Choroid plexus epithelial cell (primary cell): ENCODE measurements at places on chromosomes 7 and 10.
A peak's percentile ranks its signal among the peaks of the same experiment; 100 is the strongest.

DNA sequence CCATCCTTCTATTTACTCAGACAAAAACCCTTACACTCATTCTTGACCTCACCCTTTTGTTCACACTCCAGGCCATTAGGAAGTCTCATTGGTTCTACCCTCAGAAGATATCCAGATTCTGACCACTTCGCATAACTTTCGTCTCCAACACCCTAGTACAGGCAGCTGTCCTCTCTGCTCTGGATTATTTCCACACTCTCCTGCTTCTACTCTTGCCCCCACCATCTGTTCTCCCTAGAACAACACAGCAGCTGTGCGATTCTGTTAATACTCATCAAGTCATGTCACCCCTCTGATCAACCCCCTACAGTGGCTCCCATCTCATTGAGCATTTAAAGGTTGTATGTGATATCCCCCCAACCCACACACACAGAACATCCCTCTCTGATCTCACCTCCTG, 15.5 kb upstream of the TRIL start:
- no peak for DNase-seq

DNA sequence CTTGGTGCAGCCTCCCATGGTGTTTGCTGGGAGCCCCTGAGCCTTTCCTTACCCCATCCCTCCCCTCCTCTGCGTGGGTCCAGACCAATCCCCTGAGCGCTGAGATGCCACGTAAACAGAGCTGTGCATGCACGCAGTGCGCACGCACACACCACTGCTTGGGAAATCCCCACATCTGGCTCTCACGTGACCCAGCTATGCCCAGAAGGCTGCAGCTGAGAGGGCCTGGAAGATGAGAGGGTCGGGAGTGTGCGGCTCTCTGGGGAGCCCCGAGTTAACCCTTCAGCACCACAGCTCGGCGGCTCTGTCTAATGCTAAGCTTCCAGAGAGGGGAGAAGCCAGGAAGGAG, 177.2 kb downstream of the SH3PXD2A start:
- DNase-seq: peak; percentile 99

- peak; percentile 92 for DNase-seq
Observed at GRCh38 chr10:21927631-21928353, 75.7 kb downstream of the DNAJC1 start.

DNA sequence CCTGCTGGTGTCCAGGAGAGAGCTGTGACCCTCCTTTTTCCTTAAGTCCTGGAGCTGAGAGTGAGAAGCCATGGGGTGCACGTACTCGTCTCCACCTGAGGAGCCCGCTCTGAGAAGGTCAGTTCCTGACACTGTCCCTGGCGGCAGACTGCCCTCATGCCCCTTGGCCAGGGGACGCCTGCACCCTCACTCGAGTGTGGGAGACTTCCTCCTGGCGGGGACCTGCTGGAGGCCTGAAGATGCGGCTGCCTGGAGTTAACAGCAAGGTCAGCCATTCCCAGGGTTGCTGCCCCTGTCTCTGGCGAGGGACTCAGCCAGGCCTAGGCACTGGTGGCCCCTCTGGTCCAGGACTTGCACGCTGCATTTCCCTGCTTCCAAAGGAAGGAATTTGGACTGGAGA, 26.4 kb downstream of the TMEM120A start:
- DNase-seq: no peak

DNA sequence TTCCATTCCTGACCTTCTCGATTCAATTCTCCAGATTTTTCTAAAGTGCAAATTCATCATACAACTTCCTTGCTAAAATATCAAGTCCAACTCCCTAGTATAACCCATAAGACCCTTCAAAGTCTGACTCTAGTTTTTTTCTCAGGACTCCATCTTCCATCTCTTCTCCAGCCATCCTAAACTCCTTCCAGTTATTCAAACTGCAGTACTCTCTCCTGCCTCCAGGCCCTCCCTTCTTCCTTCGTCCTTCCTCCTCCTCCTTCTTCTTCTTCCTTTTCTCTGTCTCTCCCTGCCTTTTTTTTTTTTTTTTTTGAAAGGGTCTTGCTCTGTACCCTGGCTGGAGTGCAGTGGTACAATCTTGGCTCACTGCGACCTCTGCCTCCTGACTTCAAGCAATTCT, 111.9 kb downstream of the RELN start:
- DNase-seq: no peak

DNA sequence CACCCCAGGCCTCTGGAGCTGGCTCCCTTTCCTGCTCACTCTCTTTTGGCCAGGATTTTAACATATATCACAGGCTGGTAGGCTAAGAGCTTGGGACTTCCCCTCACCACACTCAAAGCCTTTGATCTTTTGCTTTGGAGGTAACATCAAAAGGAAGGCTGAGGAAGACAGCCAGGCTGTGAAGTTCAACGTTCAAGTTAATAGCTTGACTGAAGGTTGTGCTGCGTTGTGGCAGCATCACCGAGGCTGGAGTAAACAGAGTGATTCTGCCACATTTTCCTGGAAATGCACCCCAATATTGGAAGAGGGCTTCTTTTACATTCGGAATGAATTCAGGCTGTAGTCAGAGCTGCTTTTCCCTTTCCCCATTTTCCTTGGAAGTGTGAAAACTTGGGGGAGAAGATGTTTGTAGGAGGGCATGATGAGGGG, 57.3 kb downstream of the TCF7L2 start:
- DNase-seq: no peak

- DNase-seq: no peak
Observed at GRCh38 chr7:103867874-103868273, 121.6 kb downstream of the RELN start.

- no peak for DNase-seq
Observed at GRCh38 chr10:3398825-3399646, 226.5 kb upstream of the PITRM1 start.

- DNase-seq: no peak
Observed at GRCh38 chr10:124498056-124498455, 36.4 kb downstream of the LHPP start.

DNA sequence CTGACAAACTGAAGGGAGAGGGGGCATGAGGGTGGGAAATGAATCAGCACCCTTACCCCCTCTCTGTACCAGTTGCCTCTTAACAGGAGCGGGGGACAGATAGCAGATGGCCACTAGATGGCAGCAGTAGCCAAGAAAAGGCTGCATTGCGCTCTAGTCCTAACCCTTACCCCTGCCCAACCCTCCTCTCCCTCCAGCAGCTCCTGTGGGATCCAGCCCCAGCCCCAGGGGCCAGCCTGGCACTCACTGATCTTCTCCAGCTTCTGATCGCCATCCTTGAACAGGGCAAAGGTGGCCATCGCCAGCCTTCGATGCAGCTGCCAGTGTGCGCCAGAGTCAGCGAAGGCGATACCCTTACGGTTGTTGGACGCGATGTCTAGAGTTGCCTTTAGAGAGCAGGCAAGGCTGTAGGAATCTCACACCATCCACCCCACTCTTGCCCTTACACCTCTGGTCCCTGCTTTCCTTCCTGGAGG, 2.2 kb downstream of the CYP17A1 start:
- peak; percentile 83 for DNase-seq

- DNase-seq: no peak
Observed at GRCh38 chr10:114071178-114071577, 27.5 kb downstream of the ADRB1 start.

DNA sequence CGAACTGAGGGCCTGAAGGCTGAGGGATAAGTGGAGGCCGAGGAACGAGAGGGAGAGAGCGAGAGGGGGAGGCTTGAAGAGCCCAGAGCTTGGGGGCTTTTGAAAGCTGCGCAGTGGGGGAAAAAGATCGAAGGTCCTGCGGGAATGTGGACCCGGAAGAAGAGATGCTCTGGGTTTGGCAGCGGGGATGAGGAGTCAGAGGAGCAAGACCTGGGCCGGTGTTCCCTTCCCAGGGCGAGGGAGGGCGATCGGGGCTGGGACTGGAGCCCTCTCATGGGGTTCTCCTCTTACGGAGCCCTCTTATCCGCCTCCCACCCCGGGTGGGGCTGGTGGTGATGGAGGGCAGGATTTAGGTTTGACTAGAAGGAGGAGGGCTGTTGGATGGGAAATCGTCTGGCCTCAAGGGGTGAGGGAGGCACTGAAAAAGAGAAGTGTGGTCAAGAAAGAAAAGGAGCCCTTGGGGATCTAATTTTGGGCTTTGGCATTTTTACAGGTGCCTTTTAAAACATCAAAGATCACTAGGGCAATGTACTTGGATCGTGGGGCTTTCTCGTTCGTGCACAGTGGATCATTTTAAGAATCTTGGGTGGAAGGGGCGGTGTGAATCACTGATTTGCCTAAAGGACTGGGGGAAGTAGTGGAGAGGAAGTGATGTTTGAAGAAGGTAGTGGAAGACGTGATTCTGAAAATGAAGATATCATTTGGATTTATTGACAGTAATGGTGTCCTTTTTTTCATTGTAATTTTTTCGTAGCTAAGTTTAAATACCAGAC, 637 bp downstream of the SAMD8 start:
- peak; percentile 49 for DNase-seq

DNA sequence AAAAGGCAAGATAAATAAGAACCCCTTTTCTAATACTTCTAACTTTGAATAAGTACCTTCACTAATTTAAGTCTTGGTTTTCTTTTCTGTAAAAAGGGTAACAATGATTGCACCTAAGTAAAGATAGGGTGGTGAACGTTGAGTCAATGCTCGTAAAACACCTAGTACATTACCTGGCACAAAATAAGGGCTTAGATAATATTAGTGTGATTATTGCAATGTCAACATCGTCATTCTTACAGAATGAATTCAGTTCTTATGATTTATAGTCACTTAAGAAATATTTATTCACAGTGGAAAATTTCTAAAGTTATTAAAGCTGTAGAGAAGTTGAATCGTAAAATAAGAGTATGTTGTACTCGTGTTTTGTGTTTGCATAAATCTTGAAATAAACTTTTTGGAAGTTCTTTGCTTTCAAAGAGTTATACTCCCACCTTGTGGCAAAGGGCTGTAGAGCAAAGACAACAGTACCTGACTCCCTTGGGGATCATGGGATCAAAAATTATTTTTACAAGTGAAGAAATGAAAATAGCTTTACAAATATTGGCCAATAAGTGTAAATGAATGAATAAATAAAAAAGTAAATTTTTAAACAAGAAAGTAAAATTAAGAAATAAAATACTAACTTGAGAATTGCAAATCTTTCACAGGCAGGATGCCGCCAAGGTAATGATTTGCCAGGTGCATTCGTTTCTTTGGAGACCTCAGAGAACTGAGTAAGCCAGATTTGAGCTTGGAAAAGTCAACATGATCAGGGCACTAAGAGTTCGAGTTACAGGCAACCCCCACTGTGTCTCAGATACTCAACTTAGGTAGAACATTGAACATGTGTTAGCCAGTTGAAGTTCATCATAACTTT, 285.8 kb upstream of the CACNA2D1 start:
- peak; percentile 76 for DNase-seq

GRCh38 chr7:142298009-142298408, 40.2 kb upstream of the PRSS58 start:
- peak; percentile 23 for DNase-seq

GRCh38 chr7:149103424-149103823, 12.9 kb upstream of the ZNF786 start:
- DNase-seq: no peak

GRCh38 chr7:34762764-34763163, 104.7 kb downstream of the NPSR1 start:
- peak; percentile 22 for DNase-seq

GRCh38 chr7:46089281-46089680, 168.2 kb upstream of the IGFBP3 start:
- DNase-seq: peak; percentile 66

DNA sequence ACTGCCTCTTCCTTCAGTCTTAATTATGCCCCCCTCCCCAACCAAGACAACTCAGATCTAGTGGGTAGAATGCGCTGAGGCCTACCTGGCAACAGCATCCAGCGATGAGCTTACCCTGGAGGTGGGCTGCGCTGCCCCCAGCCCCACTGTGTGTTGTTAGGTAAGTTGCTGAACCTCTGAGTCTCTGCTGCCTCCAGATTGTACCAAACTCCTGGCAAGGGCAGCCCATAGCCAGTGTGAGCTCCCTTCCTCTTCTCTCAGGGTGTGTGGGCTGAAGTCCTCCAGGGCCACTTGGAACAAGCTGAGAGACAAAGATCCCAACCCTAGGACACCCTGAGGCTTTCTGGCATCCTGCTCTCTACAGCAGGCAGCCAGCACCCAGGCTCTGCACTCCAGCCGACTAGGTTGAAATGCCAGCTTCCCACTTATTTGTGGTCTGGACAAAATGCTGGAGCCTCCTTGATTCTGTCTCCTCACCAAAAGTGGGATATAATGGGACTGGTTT, 135.3 kb downstream of the ARHGAP22 start:
- no peak for DNase-seq

DNA sequence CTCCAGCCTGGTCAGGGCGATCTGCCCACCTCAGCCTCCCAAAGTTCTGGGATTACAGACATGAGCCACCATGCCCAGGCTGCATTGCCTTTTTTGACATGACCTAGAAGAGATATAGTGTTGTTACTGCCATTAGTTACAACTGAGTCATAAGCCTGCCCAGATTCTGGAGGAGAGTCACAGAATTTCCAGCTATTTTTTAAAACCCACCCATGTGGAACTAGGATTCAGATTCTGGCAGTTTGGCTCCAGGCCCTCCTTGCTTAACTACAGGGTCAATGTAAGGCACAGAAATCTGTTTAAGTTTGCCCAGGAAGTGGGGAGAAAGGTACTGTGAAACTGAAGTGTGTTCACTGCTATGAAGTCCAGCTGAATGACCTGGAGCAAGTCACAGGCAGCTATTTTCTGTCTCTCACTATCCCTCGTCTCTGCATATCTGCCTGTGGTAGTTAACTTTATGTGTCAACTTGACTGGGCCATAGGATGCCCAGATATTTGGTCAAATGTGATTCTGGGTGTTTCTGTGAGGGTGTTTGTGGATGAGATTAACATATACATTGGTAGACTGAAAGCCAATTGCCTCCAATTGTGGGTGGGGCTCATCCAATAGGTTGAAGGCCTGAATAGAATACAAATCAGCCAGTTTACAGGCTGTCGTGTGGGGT, 8.4 kb upstream of the MARVELD1 start:
- DNase-seq: no peak

DNA sequence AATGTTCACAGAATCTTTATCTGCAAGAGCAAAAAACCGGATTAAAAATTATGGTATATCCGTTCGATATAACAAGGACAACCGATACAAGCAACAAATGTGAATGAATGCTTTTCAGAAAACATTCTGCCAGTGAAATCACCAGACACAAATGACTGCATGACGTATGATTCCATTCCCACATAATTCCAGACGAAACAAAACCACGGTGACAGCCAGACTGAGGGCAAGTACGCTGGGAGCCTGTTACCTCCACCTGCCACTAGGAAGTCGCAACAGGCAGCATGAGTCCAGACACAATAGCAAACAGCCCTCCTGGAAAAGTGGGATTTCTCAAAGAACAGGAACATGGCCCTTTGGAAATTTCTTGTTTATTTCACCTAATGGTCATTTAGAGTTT, 41.7 kb downstream of the MAD1L1 start:
- DNase-seq: no peak

GRCh38 chr10:102001435-102002068, 54.4 kb downstream of the ARMH3 start:
- DNase-seq: no peak

- no peak for DNase-seq
Observed at GRCh38 chr10:132413226-132414205, 16.5 kb downstream of the PWWP2B start.

DNA sequence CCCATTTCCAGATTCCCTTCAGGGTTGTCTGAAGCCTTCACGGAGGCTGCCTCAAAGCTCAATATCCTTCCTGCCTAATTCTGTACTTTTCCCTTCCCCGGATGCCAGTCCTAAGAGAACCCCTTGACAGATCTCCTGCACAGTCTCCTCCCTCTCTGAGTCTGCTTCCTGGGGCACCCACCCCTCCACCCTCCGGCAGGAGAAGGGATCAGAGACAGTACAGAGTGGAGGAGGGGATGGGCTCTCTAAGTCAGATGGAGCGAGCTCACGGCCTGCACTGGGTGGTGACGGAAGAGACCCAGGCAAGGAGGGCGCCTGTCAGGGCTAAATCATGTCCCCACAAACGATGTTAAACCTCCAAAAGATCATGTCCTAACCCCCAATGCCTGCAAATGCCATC, 48.0 kb upstream of the CARD11 start:
- DNase-seq: no peak
